ENCODE measurements at places on chromosomes 7 and 10.

DNA sequence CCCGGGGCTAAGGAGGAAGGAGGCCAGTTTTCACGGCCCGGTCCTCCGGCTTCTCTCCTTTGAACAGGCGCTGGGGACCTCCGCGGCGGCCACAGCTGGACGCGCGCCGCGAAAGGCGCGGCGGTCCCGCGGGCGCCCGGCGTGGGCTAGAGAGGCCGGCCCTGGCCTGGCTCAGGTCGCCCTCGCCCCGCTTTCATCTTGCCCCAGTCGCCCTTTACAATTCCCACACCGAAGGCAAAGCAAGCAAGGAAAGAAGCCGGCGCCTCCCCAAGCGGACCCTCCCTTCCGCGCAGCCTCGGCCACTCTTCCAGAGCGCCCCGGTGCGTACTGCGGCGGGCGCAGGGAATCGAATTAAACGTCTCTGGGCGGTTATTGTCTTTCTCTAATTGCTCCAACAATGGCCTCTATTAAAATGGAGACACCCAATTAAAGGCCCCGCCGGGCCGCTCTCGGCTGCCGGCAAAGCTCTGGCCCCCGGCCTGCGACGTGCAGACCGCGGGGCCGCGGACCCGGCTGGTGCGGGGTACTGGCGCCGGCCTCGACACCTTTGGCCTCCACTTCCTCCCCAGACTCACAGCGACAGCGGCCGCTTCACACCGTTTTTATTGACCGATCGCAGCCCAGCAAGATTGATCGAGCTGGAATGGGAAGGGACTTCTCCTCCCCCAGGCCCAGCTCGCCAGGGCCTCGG, 4.5 kb upstream of the GATA3 start:
- no peak for DNase-seq

DNA sequence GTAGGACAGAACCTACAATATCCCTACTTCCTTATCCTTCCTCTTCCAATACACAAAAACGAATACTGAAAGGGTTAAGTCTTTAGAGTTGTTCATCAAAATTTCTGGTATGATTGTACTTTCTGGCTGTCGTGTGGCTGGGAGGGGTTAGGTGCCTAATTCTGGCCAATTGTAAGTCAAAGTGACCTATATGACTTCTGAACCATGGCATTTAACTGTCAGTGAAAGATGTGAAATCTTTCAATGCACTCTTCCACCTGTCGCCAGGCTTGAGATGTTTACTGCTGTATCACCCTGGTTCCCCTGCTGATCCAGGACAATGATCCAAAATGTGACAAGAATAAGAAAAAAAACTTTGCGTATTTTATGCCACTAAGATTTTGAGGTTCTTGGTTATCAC, 20.8 kb downstream of the EPC1 start:
- DNase-seq = no peak

- DNase-seq = no peak
Observed at GRCh38 chr7:131952365-131952764, 395.9 kb upstream of the PODXL start.

- peak; percentile 67 for DNase-seq
Observed at GRCh38 chr10:75211007-75211691, 553 bp downstream of the VDAC2 start.

DNA sequence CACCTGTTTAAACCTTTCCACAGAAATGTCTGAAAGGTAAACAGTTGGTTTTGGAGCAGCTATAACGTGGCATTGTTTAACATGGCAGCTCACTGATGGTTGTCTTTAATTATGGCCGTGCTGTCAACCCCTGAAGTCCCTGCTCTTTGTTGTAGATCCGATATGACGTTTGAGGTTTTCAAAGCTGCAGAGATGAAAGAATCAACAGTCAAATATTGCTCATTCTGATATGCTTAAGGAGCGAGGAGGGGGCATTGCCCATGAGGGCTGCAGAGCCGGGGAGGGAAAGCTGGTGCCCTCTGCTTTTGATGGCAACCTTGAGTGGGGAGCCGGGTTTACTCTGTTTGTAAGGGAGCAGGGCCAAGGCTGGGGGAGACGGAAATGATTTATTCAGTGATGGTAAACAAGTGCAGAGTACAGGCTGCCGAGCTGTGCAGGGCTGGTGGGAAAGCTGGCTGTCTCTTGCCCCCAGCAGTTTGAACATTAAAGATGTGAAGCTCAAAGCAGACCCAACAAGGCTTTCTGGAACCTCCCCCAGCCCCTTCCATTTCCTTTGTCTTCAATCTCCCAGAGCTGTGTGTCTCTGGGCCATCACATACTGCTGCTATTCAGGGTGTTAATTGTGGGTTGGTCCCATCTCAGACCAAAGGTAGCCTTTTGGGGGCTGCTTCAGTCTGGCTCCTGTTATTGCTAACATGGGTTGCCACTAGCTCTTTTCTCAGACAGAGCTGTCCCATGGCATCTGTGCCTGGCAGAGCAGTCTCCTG, 345.5 kb downstream of the LRMDA start:
- no peak for DNase-seq

GRCh38 chr7:74412603-74413002, 41.1 kb upstream of the GTF2IRD1 start:
- no peak for DNase-seq

- no peak for DNase-seq
Observed at GRCh38 chr10:21505711-21506278, 19.7 kb downstream of the SKIDA1 start.

- DNase-seq = no peak
Observed at GRCh38 chr7:123308254-123308951, 108.6 kb upstream of the SLC13A1 start.

- DNase-seq = no peak
Observed at GRCh38 chr10:103802081-103802480, 53.3 kb downstream of the SH3PXD2A start.

DNA sequence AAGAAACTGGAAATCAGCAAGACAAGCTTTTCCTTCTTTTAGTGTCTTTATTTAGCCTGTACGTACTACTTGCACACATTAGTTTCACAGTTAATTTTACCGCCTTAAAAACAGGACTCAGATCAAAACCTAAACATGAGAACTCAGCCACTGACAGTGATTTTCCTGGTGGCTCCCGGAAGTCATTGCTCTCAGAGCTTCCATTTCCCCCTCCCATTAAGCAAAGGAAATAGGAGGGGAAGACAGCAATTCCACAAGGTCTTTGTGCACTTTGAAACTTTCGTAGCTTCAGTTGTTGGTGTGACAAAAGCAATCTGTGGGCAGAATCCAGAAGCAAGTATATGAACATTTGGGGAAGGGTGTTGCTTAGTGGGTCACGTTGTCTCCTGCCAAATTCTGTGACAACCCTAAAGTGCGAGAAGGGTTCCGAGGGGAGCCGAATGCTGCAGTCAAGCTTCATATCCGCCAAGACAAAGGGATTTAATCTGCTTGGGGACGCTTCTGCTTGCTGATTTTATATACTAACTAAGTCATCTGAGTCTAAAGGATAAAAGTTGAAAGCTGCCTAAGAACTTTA, 30.4 kb downstream of the FAM53B start:
- DNase-seq = no peak

- DNase-seq = no peak
Observed at GRCh38 chr10:19048489-19048888, at the start of gene MALRD1. MALRD1 (plus strand) TSS chr10:19048801; CDS start chr10:19048939, 138 bp downstream.

DNA sequence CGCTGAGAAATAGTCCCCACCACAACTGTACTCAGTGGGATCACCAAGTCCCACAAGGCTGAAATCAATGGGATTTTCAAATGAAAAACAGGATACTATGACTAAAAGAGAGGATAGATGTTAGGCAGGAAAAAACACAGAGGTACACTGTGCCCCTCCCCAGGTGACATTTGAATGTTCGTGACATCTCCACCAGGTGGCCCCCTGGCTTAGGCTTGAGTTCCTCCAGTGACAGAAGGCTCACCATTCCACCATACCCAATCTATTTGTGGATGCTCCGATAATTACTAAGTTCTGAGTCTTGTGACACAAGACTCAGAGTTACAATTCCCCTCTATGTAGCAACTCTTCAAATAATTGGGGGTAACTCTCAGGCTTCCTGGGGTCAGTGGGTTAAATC, 77.5 kb upstream of the KCNMA1 start:
- DNase-seq = no peak

DNA sequence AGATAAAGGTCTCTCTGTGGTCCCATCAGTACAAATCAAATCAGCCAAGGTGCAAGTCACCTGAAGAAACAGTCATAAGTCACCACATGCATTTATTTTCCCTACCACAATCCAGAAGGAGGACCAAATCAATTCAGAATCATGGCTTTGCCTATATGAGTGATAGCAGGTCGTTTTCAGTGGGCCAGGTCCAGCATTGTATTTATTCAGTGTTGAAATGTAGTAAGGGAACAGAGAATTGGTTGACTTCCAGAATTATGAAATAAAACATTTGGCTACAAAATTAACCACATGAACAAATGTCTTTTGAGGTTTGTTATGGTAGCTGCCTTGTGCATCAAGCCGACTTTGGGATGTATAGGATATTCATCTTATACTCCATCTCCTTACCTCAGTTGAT, 88.4 kb downstream of the POLR1F start:
- DNase-seq = no peak

DNA sequence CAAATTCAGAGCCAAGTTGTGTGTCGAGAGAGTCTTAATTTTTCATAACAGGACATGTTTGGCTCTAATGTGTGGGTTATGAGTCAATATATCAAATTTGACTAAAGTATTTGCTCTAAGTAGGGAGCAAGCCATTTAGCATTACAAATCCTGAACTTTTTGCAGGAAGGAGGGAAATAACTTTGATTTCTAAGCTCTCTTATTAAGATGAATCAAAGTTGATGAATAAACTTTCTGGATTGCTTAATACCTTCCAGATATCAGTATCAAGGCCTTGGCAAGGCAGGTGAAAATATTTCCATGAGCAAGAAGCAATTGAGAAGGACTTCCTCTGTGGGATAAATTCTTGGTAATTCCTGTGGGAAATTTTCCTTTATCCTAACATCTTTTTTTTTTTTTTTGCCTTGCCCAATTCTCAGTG, 258.8 kb downstream of the AHR start:
- DNase-seq = no peak

GRCh38 chr7:67990003-67990402, 993.4 kb downstream of the TYW1 start:
- DNase-seq = no peak

DNA sequence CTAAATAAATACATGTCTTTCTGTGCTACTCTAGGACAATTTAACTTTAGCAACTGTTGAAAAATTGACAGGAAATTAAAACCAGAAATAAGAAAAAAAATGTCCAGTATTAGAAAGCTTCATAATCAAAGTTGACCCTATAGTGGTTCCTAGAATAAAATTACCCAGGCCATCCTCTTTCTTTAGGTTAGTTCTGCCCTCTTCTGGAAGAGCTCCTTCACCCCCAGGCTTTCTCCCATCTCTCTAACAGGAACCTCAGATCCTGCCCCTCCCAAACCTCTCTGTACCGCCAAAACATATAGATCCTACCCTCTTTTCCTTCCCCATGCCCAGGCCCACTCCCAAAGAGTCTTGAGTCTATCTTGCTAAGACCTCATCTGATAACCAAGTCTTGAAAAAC, 159.4 kb upstream of the CDK1 start:
- DNase-seq = no peak

- DNase-seq = no peak
Observed at GRCh38 chr7:120864141-120864900, 6.4 kb upstream of the TSPAN12 start.
